ENCODE measurements at places on chromosomes 6 and 20. TPM values are rescaled to one million over a fixed set of nuclear protein-coding genes. Genes with fewer than 3 reads are reported as not detected.

Gene PAK5
- total RNA-seq: not detected

Gene WFDC5
- 0.23 TPM for total RNA-seq

Gene LHFPL5
- total RNA-seq: not detected

Gene SNAP91
- total RNA-seq: not detected

Gene RIPPLY2
- total RNA-seq: not detected

Gene DPM1
- 72.1 TPM for total RNA-seq

Gene ILRUN
- 66.9 TPM for total RNA-seq

Gene SALL4
- not detected for total RNA-seq

Gene RAET1L
- not detected for total RNA-seq

Gene CDH22
- total RNA-seq: not detected

Gene ADGRB3
- total RNA-seq: not detected

Gene TRDN
- not detected for total RNA-seq

Gene CENPB
- total RNA-seq: 46.2 TPM

Gene BTN1A1
- not detected for total RNA-seq

Gene PRR18
- not detected for total RNA-seq

Gene YWHAB
- 326 TPM for total RNA-seq

Gene ELOVL4
- total RNA-seq: 1.6 TPM

Gene THBD
- not detected for total RNA-seq

Gene OVOL2
- not detected for total RNA-seq

Gene GHRH
- total RNA-seq: not detected

Gene SPTLC3
- 1.1 TPM for total RNA-seq

Gene GFRAL
- total RNA-seq: not detected

Gene MMP24OS
- 56.8 TPM for total RNA-seq

Gene ALDH8A1
- 0.67 TPM for total RNA-seq

Gene CMTR1
- 74.6 TPM for total RNA-seq

Gene TAGAP
- 51.0 TPM for total RNA-seq

Gene KIAA0408
- total RNA-seq: 2.6 TPM

Gene EDN3
- total RNA-seq: not detected

Gene SYNE1
- total RNA-seq: 21.9 TPM

Gene ZC2HC1B
- total RNA-seq: not detected

Gene PPDPF
- total RNA-seq: 119 TPM

Gene HAO1
- not detected for total RNA-seq

Gene SCUBE3
- not detected for total RNA-seq

Gene RAMACL
- total RNA-seq: 0.41 TPM

Gene ANKRD66
- not detected for total RNA-seq

Gene IGF2R
- 55.6 TPM for total RNA-seq

Gene HEY2
- not detected for total RNA-seq

Gene RNF217
- 2.4 TPM for total RNA-seq

Gene BANF2
- not detected for total RNA-seq

Gene PROKR2
- not detected for total RNA-seq

Gene RFX6
- total RNA-seq: not detected

Gene MAP7
- 3.1 TPM for total RNA-seq

Gene APCDD1L
- total RNA-seq: not detected

Gene CRYBG1
- total RNA-seq: 26.6 TPM

Gene MATN4
- 0.35 TPM for total RNA-seq

Gene SLC26A8
- total RNA-seq: not detected

Gene MYLK2
- 0.39 TPM for total RNA-seq

Gene CBFA2T2
- total RNA-seq: 10.9 TPM

Gene OLIG3
- not detected for total RNA-seq

Gene ARG1
- total RNA-seq: not detected

Gene LY6G6F
- total RNA-seq: not detected

Data from activated CD4-positive, alpha-beta T cell treated with anti-CD3 and anti-CD28 coated beads for 36 hours (primary cell).